ENCODE measurements at places on chromosomes 2 and 18. TPM values are rescaled to one million over a fixed set of nuclear protein-coding genes. Genes with fewer than 3 reads are reported as not detected.

DNA sequence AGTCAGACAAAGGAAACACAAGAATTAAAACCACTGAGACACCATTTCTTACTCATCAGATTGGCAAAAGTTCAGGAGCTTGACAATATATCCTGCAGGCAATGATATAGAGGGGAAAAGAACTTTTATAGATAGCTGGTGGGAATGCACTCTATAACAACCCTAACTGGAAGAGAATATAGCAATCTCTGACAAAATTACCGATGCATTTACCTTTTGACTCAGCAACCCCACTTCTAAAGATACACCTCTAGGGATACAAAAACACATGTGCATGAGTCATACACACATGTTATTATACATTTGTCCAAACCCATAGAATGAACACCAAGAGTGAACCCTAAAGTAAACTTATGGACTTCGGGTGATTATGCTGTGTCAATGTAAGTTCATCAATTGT lies 79.4 kb upstream of the SRD5A2 start:
- DNase-seq: no peak
- H3K27ac ChIP-seq: no peak overlapping the region
- H3K27me3 ChIP-seq: peaks cover 4% of the 10 kb centered on the region
- no peaks in the 10 kb centered on the region for H3K4me1 ChIP-seq
- H3K36me3 ChIP-seq: no peaks in the 10 kb centered on the region
- H3K4me3 ChIP-seq: no peak overlapping the region

DNA sequence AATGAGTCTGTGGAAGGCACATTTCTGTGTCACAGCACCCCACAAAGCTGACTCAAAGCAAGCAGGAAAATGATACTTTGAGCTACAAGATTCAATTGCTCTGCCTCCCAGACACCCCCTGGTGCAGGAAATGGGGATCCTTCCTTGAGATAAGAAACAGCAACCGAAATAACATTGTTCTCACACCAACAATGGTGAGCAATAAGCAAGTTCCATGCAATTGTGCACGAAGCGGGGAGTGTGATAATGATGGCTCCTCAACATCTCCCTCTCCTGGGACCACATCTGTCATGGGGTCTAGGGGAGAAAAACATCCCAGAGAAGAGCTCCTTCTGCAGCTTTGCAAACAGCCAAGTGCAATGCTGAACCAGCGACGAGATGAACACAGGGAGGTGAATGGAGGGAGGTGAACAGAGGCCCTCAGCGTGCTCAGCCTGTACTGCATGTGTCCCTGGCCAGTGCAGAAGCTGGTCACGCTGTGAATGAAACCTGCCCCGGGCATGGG lies 67.7 kb downstream of the PDCL3 start:
- peak overlapping the region; percentile 75 for H3K27ac ChIP-seq
- H3K4me1 ChIP-seq: peaks cover 21% of the 10 kb centered on the region
- peak overlapping the region; percentile 55 for H3K4me3 ChIP-seq
- H3K36me3 ChIP-seq: no peaks in the 10 kb centered on the region
- peaks cover 13% of the 10 kb centered on the region for H3K27me3 ChIP-seq

Gene SLC11A1
- total RNA-seq: 0.19 TPM

- no peaks in the 10 kb centered on the region for H3K27me3 ChIP-seq
- peaks cover 46% of the 10 kb centered on the region for H3K4me1 ChIP-seq
- H3K4me3 ChIP-seq: no peak overlapping the region
- peak; percentile 85 for DNase-seq
- H3K36me3 ChIP-seq: peaks cover 55% of the 10 kb centered on the region
These were observed 19.6 kb downstream of the UGP2 start for GRCh38 chr2:63861220-63861822.

GRCh38 chr2:17604050-17604449 lies 63.6 kb downstream of the VSNL1 start:
- peaks cover 5% of the 10 kb centered on the region for H3K27me3 ChIP-seq
- H3K36me3 ChIP-seq: no peaks in the 10 kb centered on the region
- H3K4me1 ChIP-seq: no peaks in the 10 kb centered on the region
- H3K4me3 ChIP-seq: no peak overlapping the region

DNA sequence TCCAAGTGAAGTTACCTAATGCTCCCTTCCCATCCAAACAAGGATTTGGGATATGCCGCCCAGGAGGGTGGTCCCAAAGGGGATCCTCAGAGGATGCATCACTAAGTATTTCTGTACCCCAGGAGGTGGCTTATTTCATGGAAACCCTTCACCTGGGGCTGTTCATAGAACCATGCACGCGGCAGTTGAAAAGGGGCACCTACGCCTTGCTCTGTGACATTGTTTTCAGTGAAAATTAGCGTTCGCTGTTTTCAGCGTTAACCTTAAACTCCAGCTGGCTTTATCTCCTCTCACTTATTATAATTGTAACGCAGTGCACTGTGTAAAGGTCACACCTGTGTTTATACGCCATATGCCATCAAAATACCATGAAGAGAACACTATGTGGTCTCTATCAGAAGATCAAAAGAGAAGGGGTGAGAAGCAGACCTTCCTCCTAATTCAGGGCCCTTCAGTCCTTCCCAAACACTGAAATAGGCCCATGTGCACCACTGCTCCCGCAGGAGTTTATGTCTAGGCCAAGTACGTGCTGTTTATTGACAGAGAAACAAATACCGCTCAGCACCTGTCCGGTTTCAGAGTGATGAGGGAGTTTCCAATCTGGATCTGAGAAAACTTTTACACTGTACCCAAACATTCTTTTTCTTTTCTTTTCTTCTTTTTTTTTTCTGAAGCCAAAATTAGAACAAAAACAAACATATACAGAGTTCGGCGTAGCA lies 162.1 kb downstream of the BCL2 start:
- H3K36me3 ChIP-seq: peaks cover 37% of the 10 kb centered on the region
- peaks cover 97% of the 10 kb centered on the region for H3K4me1 ChIP-seq

Gene DCDC2C
- total RNA-seq: not detected

Gene TBC1D8
- total RNA-seq: 1.4 TPM

DNA sequence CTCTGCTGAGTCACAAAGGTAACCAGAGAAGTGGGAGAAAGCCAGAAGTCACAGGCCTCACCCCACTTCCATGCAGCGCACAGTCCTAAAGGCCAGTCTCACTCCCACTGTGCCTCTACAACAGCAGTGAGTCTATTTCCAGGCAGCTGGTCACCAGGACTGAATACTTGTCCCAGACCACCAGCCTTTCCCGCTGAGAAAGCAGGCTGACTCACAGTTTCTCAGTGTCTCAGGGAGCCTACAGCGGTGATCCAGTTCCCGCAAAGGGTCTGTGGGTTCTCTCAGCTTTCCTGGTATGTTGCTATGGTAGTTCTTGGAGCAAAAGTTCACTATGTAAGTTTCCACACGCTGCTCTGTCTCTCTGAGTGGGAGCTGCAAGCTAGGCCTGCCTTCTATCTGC lies 622.5 kb downstream of the RNF144A start:
- no peak overlapping the region for H3K27ac ChIP-seq
- no peak for DNase-seq
- no peak overlapping the region for H3K4me3 ChIP-seq
- H3K4me1 ChIP-seq: peaks cover 19% of the 10 kb centered on the region
- no peaks in the 10 kb centered on the region for H3K27me3 ChIP-seq

Gene SPP2
- not detected for total RNA-seq

Gene TMEM169
- 0.51 TPM for total RNA-seq

Gene TBR1
- not detected for total RNA-seq

DNA sequence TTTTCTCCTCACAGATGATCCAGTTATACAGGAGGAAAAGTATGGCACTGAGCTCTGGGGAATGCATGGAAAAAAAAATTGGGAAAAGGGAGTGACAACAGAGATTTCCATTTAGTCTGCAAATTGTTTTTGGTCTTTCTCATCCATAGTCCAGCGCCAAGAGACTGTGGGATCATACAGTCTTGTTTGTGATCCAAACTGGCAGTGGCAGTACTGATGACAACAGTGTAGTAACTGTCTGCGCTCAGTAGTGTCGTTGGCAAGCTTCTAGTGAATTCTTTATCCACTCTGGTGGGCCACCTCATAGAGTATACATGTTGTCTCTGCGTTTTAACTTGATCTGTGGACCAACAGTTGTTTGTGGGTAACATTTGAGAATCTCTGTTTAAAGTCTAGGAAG lies 37.9 kb downstream of the GALNT1 start:
- no peak for DNase-seq
- H3K4me3 ChIP-seq: no peak overlapping the region
- peaks cover 16% of the 10 kb centered on the region for H3K4me1 ChIP-seq
- no peaks in the 10 kb centered on the region for H3K36me3 ChIP-seq

Gene FOXD4L1
- total RNA-seq: 0.17 TPM

Gene TNFAIP6
- not detected for total RNA-seq

DNA sequence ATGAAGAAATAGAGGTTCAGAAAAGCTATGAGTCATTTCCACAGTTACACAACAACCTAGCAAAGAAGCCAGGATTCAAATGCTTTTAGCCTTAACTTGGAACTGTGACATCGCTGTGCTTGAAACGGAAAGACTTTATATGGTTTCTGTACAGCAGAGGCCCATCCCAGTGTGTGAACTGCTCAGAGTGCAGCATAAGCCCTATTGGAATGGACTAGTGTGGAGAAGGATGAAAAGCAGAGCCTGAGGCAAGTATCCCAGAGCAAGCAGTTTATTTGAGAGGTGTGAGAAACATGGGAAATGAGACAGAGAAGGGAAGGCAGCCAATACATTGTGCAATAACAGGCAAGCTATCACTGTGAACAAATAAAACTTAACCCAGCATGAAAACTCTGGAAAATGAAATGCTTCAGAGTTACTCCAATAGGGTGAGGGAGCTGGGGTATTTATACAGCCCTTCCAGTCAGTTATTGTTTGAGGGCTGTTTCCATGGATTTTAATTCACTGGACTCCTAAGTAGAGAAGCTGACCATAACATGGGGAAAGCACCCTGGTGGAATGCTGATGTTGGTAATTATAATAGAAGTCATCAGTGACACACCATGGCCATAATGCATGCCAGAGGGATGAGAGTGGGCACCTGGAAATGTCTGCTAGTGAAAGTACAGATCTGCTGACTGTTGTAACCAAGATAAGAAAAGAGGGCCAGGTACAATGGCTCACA lies 254.0 kb upstream of the POU3F3 start:
- H3K4me3 ChIP-seq: no peak overlapping the region
- H3K27me3 ChIP-seq: no peaks in the 10 kb centered on the region
- no peak for DNase-seq
- H3K27ac ChIP-seq: no peak overlapping the region
- no peaks in the 10 kb centered on the region for H3K36me3 ChIP-seq
- H3K4me1 ChIP-seq: no peaks in the 10 kb centered on the region

GRCh38 chr2:23940718-23941620 lies 706 bp downstream of the UBXN2A start:
- peaks cover 20% of the 10 kb centered on the region for H3K4me1 ChIP-seq
- peak overlapping the region; percentile 89 for H3K4me3 ChIP-seq
- peaks cover 8% of the 10 kb centered on the region for H3K36me3 ChIP-seq
- H3K27me3 ChIP-seq: peaks cover 12% of the 10 kb centered on the region
- no peak for DNase-seq
- H3K27ac ChIP-seq: peak overlapping the region; percentile 82

- DNase-seq: no peak
- H3K27me3 ChIP-seq: peaks cover under 1% of the 10 kb centered on the region
- H3K27ac ChIP-seq: no peak overlapping the region
- no peaks in the 10 kb centered on the region for H3K4me1 ChIP-seq
- no peaks in the 10 kb centered on the region for H3K36me3 ChIP-seq
These were observed 140.6 kb upstream of the GLI2 start for GRCh38 chr2:120594856-120595685.

DNA sequence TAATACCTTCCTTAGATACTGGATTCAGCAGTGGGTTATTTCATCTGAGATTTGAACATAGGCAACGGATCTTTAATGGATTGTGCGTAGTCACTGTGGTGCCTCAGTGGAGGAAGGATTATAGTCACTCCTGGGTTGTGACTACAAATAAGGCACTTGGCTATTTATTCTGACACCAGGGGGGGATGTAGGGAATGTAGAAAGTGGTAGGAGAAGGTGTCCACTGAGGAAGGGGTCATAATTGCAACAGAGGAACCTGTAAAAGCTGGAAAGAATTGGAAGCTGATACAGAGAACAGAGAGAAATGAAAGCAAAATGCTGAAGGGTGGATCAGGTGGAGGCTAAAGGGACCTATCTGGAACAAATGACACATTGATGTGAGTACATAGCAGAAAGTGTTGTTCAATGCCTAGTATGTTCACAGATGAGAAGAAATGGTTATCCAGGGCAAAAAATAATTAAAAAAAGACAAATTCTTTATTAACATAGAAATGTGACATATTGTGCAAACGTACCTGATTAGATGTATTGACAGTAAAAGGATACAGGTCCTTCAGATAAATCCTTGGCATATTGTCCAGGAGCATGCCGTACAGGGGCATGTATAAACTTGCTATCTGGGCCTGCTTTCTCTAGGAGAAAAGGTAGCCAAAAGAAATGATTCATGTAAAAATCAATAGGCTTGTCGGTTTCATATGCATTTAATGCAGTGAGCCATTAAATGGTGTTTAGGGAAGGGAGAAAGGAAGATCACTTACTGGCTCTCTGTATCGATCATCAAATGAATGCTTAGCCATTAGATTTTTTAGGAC lies 91.2 kb upstream of the CCDC195 start:
- peak; percentile 54 for DNase-seq
- H3K4me3 ChIP-seq: no peak overlapping the region
- no peaks in the 10 kb centered on the region for H3K27me3 ChIP-seq
- H3K27ac ChIP-seq: no peak overlapping the region
- peaks cover 56% of the 10 kb centered on the region for H3K36me3 ChIP-seq

Gene ST6GAL2
- total RNA-seq: not detected

GRCh38 chr2:72848436-72849137 lies 22.8 kb upstream of the EXOC6B start:
- peaks cover 12% of the 10 kb centered on the region for H3K27me3 ChIP-seq
- H3K36me3 ChIP-seq: no peaks in the 10 kb centered on the region
- no peak overlapping the region for H3K4me3 ChIP-seq
- H3K4me1 ChIP-seq: no peaks in the 10 kb centered on the region
- H3K27ac ChIP-seq: no peak overlapping the region

DNA sequence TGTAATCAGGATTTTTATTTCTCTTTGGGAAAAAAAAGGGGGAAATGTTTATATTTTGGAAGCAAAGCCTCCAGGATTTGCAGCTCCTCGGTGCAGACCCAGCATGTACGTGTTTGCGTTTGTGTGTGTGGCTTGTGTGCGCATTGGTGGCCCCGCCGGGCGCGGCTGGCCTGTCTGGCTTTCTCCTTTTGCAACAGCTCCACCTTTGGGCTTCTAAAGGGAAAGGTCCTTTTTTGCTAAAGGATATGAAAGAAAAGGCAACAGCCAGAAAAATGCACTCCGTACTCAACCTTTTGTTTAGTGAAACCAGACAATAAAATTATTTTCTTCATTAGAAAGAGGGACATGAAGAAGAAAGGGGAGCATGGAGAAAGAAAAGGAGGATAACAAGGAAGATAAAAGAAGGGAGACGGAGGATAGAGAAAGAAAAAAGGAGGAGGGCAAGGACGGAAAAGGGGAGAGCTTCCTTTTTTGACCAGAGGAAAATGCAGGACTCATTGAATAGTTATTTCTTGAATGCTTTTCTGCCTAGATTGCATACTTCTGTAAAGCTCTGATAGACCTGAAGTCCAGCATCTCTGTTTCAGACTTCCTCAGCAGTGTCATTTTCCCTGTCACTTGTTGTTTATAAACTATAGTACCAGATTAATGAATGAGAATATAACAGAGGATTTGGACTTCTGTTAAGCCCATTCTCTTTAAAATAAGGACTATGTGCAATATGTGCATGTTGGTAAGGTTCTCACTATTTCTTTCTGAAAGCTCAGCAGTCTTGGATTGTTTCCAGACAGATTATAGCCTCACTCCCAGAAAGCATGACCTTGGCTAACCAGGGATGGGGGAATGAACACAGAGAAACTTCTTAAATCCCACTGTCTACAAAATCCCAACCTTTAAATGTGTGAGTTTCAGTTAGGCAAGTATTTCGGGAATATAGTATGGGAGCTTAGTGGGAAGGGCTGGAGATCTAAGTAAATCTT lies 563.1 kb upstream of the PIK3C3 start:
- no peaks in the 10 kb centered on the region for H3K4me1 ChIP-seq
- no peak overlapping the region for H3K4me3 ChIP-seq
- H3K36me3 ChIP-seq: no peaks in the 10 kb centered on the region
- H3K27me3 ChIP-seq: no peaks in the 10 kb centered on the region
- DNase-seq: peak; percentile 52

Gene GRB14
- total RNA-seq: not detected

Data from activated CD4-positive, alpha-beta T cell treated with anti-CD3 and anti-CD28 coated beads, Interleukin-2, amount 10 ng/mL, durations not matched to agents 24 days and 14 days (primary cell).